ENCODE measurements at places on chromosomes 5 and 9. TPM values are rescaled to one million over a fixed set of nuclear protein-coding genes. Genes with fewer than 3 reads are reported as not detected.

ARSI gene
- 5.8 TPM for total RNA-seq

FOXD4L3 gene
- not detected for total RNA-seq

DMRT3 gene
- total RNA-seq = not detected

RACK1 gene
- 7,283 TPM for total RNA-seq

ADAMTS16 gene
- not detected for total RNA-seq

GMCL2 gene
- total RNA-seq = not detected
